ENCODE measurements at places on chromosomes 16 and 17.
A peak's percentile ranks its signal among the peaks of the same experiment; 100 is the strongest.

GRCh38 chr16:31286421-31287032, 26.8 kb downstream of the ITGAM start:
- no peak for DNase-seq

- no peak for DNase-seq
Measured at GRCh38 chr16:79476580-79476979, 124.0 kb downstream of the MAF start.

DNA sequence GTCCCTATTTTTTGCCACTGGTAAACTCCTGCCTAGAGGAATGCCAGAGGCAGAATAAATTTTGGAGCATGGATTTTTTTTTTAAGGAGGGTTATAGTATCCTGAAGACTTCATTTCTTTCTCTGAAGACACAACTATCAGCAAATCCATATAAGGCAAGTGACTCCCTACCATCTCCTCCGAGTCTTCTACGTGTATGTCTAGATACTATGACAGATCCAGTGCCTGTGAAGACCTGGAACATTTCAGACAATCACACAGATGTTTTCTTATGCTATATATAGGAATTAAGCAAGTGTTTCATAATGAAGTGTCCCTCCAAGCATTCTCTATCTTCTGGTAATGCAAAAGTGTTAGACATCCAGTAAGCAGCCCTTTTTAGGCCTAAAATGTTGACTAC, 255.5 kb upstream of the TBX2 start:
- peak; percentile 72 for DNase-seq

GRCh38 chr16:78748220-78748929, 648.9 kb downstream of the WWOX start:
- peak; percentile 41 for DNase-seq

DNA sequence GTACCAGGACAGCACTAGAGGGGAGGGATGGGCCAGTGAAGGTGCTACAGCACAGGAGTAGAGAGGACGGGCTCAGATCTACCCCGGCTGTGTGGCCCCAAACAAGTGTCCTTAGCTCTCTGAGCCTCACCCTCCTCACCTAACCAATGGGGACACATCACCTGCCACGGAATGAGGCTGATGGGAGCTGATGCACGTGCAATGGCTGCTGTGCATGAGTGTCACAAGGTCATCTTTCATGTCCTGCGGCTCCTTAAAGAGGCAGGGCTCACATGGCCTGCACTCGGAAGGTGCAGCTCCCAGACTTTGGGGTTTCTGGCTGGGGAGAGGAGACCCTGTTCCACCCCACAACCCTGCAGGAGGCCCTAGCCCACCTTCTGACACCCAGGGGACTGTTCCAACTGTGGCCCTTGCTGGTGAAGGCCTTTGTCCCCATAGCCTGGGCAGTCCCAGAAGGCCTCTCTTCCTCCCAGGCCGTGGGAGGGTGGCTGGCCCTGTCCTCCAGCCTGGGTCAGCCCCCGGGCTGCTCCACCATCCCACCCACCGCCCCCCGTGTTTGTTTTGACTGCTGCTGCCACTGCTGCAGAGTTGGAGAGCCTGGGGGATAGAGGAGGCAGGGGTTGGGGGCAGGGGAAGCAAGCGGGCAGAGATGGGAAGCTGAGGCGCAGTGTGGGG, 10.5 kb downstream of the HAP1 start:
- no peak for DNase-seq

Measured in fibroblast of villous mesenchyme (primary cell).